ENCODE measurements at places on chromosomes 13 and 19. TPM values are rescaled to one million over a fixed set of nuclear protein-coding genes. Genes with fewer than 3 reads are reported as not detected.

Gene ATP8A2
- total RNA-seq, result 0.92 TPM

Gene ZNF560
- 0.16 TPM for total RNA-seq

DNA sequence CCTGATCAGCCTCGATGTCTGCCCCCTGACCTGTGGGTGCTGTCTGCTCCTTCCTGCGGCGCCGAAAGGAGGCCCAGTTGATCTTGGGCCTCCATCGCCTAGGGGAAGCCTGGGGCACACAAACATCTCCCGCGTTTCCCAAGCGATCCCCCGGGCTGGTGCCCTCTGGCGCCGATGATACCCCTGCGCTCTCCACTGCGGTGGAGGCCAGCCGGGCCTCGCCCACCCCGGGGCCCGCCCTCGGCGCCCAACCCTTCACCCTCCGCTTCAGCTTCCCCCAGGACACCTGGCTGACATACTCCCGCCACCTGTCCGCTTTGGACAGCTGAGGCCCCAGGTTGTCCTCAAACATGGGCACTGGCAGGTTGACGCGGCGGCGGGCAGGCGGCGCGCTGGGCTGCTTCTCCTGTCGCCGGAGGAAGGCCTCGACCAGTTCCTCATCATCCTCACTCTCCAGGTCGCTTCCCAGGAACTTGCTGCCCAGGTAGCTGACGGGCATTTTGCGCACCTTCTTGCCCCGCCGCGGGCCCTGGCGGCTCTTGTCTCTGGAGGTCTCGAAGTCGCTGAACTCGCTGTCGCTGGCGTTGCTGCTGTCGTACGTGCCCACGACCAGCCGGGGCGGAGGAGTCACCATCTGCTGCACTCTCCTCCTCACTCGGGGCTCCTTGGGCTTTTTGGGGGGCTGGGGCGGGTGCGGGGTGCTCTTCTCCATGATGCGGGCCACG lies 1.3 kb downstream of the CCDC8 start:
- DNase-seq, result no peak

DNA sequence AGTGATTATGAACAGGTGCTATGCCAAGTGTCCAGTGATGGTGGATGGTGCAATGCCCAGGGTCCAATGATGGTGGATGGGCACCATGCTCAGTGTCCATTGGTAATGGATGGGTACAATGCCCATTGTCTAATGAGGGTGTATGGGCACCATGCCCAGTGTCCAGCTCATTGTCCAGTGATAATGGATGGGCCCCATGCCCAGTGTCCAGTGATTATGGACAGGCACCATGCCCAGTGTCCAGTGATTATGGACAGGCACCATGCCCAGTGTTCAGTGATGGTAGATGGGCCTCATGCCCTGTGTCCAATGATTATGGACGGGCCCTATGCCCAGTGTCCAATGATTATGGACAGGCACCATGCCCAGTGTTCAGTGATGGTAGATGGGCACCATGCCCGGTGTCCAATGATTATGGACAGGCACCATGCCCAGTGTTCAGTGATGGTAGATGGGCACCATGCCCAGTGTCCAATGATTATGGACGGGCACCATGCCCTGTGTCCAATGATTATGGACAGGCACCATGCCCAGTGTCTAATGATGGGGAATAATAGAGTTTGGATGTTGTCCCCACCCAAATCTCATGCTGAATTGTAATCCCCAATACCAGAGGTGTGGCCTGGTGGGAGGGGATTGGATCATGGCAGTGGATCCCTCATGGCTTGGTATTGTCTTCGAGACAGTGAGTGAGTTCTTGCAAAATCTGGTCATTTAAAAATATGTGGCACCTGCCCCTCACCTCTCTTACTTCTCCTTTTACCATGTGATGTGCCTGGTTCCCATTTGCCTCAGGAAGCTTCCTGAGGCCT lies 87.8 kb downstream of the ANKRD10 start:
- no peak for DNase-seq

- DNase-seq, result peak; percentile 49
Measured at GRCh38 chr19:49499030-49499670, 2.9 kb downstream of the RPS11 start.

GRCh38 chr19:38912600-38913514 lies 871 bp upstream of the CCER2 start:
- peak; percentile 45 for DNase-seq

Measured in activated CD8-positive, alpha-beta T cell treated with anti-CD3 and anti-CD28 coated beads for 36 hours (primary cell).